ENCODE measurements at places on chromosomes 2 and 18. TPM values are rescaled to one million over a fixed set of nuclear protein-coding genes. Genes with fewer than 3 reads are reported as not detected.

The NR4A2 gene
- polyA plus RNA-seq: 1.9 TPM

The AMER3 gene
- 0.15 TPM for polyA plus RNA-seq

- DNase-seq: no peak
- H3K36me3 ChIP-seq: no peaks in the 10 kb centered on the region
- H3K4me1 ChIP-seq: no peaks in the 10 kb centered on the region
- no peak overlapping the region for H3K4me3 ChIP-seq
- H3K27me3 ChIP-seq: no peaks in the 10 kb centered on the region
Observed at GRCh38 chr2:149716687-149717086, 129.1 kb upstream of the MMADHC start.

The PARD3B gene
- 22.2 TPM for polyA plus RNA-seq

DNA sequence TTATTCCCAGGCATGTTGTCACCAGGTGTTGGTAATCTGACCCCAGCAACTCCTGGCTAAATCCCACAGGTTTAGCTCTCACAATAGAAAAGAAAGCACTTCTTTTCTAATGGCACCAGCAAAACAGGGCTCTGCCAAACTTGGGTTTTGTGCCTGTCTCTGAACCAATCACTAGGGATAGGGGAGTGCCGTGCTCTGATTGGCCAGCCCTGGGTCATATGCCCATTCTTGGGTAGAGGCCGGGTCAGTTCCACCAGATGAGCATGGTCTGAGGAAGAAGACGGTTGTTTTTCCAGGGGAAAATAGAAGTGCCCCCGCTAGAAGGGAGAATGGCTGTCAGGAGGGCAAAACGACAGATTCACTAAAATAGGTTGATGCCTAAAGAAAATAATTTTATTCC, 14.7 kb downstream of the CDK15 start:
- H3K36me3 ChIP-seq: no peaks in the 10 kb centered on the region
- no peak overlapping the region for H3K27ac ChIP-seq
- no peak overlapping the region for H3K4me3 ChIP-seq
- H3K4me1 ChIP-seq: no peaks in the 10 kb centered on the region

The CAPN13 gene
- 1.6 TPM for polyA plus RNA-seq

The PTPN18 gene
- 35.1 TPM for polyA plus RNA-seq

The SETBP1 gene
- 19.7 TPM for polyA plus RNA-seq

- H3K27me3 ChIP-seq: peaks cover 24% of the 10 kb centered on the region
- peak overlapping the region; percentile 34 for H3K4me3 ChIP-seq
- H3K4me1 ChIP-seq: peaks cover 14% of the 10 kb centered on the region
- no peaks in the 10 kb centered on the region for H3K36me3 ChIP-seq
- no peak overlapping the region for H3K27ac ChIP-seq
Observed at GRCh38 chr18:50297621-50298442, 10.3 kb upstream of the CXXC1 start.

DNA sequence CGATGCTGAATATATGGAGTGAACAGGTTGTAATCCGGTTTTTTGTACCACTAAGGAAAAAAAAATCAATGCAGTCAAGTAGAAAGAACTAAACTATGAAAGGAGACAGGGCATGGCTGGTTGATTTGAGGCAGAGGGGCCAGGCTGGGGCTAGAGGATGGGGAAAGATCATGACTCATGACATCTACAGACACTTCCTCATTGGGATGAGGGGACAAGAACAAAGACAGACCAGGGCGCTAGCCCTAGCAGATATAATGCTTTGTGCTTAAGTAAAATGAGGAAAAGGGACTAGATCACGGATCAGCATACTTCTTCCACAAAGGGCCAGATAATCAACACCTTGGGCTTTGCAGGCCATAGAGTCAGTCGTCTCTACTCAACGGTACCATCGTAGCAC, 55.8 kb downstream of the ST6GAL2 start:
- no peak overlapping the region for H3K27ac ChIP-seq
- no peak overlapping the region for H3K4me3 ChIP-seq
- no peaks in the 10 kb centered on the region for H3K27me3 ChIP-seq
- no peaks in the 10 kb centered on the region for H3K4me1 ChIP-seq

DNA sequence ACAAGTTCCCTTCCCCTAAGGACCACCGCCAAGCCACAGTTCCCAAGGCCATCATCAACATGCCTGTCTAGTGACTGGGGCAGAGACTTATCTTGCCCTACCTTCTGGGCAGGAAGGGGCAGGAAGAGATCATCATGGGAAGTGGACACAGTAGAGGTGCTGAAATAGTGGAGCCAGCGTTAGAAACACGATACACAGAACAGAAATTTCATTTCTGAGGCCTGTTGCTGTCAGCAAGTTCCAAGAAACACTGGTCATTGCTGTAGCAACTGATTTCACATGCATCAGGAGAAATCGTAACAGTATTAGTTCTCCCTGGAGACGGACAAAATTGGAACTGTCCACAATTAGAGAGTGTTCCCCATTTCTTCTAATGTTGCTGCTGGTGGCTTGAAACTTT, 83.0 kb downstream of the COLEC12 start:
- no peaks in the 10 kb centered on the region for H3K36me3 ChIP-seq
- peaks cover 18% of the 10 kb centered on the region for H3K4me1 ChIP-seq
- H3K27ac ChIP-seq: peak overlapping the region; percentile 43
- DNase-seq: no peak

- H3K27ac ChIP-seq: no peak overlapping the region
- H3K27me3 ChIP-seq: no peaks in the 10 kb centered on the region
- DNase-seq: no peak
- H3K4me3 ChIP-seq: no peak overlapping the region
Observed at GRCh38 chr2:180246268-180246667, 239.2 kb upstream of the CWC22 start.

The FBLN7 gene
- 15.4 TPM for polyA plus RNA-seq

- H3K27me3 ChIP-seq: no peaks in the 10 kb centered on the region
- DNase-seq: no peak
- H3K4me1 ChIP-seq: peaks cover 3% of the 10 kb centered on the region
- H3K36me3 ChIP-seq: no peaks in the 10 kb centered on the region
- no peak overlapping the region for H3K4me3 ChIP-seq
- no peak overlapping the region for H3K27ac ChIP-seq
Observed at GRCh38 chr2:216603010-216603883, 30.0 kb upstream of the IGFBP2 start.

GRCh38 chr18:79766308-79766707, 31.4 kb upstream of the KCNG2 start:
- no peak overlapping the region for H3K4me3 ChIP-seq
- no peaks in the 10 kb centered on the region for H3K27me3 ChIP-seq
- DNase-seq: peak; percentile 13

The SLC23A3 gene
- polyA plus RNA-seq: 4.3 TPM

DNA sequence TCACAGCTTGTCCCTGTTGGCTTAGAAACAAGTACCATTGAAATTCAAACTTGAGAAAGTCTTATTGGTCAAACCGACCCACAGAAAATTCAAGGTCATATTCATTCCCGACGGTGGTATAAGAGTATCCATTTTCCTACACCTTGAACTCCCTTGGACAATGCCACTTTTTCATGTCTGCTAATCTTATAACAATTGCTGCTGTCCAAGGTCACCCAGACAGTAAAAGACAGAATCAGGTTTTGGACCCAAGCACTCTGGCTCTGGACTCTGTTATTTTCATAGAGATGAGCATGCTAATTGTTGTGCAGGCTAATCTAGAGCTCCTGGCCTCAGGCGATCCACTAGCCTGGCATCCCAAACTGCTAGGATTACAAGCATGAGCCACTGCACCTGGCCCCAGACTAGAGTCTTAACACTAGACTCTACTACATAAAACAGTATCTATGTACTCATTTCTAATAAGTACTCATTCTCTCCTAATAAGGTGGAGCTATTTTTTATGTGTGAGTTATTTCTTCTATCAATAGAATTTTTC, 57.8 kb downstream of the C2orf76 start:
- no peaks in the 10 kb centered on the region for H3K4me1 ChIP-seq
- H3K27me3 ChIP-seq: no peaks in the 10 kb centered on the region
- no peak overlapping the region for H3K27ac ChIP-seq
- no peak for DNase-seq
- peaks cover 6% of the 10 kb centered on the region for H3K36me3 ChIP-seq
- H3K4me3 ChIP-seq: no peak overlapping the region

- no peak for DNase-seq
- peak overlapping the region; percentile 73 for H3K27ac ChIP-seq
- no peaks in the 10 kb centered on the region for H3K36me3 ChIP-seq
- H3K4me1 ChIP-seq: peaks cover 11% of the 10 kb centered on the region
Observed at GRCh38 chr2:43293744-43294695, 67.6 kb upstream of the ZFP36L2 start.

DNA sequence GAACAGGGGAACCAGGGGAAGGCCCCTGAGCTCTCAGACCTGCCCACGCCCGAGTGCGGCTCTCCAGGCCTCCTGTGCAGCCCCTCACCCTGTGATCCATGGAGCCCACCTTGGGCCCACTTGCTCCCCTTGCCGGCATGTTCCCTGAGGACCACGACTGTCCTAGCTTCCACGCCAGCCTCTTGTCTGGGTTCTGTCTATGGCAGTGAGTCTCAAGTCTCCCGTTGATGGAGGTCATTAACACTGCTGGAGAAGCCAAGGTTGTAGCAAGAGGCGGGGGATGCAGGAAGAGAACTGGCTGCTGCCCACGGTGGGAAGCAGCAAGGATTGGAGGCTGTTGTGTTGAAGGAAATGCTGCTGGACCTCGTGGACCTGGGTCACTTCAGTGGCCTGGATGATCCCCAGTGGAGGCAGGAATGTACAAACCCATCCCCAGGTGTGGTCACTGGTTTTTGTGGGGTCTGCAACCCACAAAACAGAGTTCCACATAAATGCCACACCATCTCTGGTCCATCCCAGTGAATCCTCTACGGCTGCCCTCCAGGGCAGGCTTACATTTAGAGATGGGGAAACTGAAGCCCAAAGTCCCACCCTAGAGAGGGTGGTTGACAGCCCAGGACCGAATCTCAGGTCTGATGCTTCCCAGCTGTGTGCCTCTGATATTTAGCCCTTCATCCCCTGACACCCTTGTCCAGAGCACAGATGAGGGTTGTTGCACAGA, 150.3 kb downstream of the NDUFA10 start:
- no peaks in the 10 kb centered on the region for H3K36me3 ChIP-seq
- no peak for DNase-seq
- no peak overlapping the region for H3K27ac ChIP-seq
- no peaks in the 10 kb centered on the region for H3K4me1 ChIP-seq
- H3K4me3 ChIP-seq: no peak overlapping the region
- H3K27me3 ChIP-seq: peaks cover 15% of the 10 kb centered on the region

GRCh38 chr2:12602661-12603060, 114.1 kb upstream of the TRIB2 start:
- H3K27me3 ChIP-seq: no peaks in the 10 kb centered on the region
- no peaks in the 10 kb centered on the region for H3K4me1 ChIP-seq
- H3K27ac ChIP-seq: no peak overlapping the region
- H3K4me3 ChIP-seq: no peak overlapping the region
- no peak for DNase-seq
- no peaks in the 10 kb centered on the region for H3K36me3 ChIP-seq

DNA sequence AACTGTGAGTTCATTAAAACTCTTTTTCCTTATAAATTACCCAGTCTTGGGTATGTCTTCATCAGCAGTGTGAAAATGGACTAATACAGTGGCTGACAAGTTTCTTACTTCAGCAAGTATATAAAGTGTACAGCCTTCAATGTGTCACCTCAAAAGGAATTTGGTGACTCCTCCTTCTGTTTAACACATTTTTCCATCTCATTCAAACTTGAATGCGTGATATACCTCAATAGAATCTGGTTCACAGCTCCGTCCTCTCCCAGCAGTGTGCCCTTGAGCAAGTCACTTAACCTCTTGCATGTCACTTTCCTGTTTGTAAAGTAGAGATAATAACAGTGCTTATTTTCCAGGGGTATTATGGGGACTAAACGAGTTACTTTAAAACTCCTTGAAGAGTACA, 159.6 kb downstream of the CCBE1 start:
- no peak overlapping the region for H3K27ac ChIP-seq
- no peaks in the 10 kb centered on the region for H3K36me3 ChIP-seq
- H3K27me3 ChIP-seq: no peaks in the 10 kb centered on the region
- no peaks in the 10 kb centered on the region for H3K4me1 ChIP-seq
- no peak overlapping the region for H3K4me3 ChIP-seq

- no peaks in the 10 kb centered on the region for H3K27me3 ChIP-seq
- no peak for DNase-seq
- no peaks in the 10 kb centered on the region for H3K36me3 ChIP-seq
- H3K4me3 ChIP-seq: no peak overlapping the region
Observed at GRCh38 chr18:75139226-75139911, 69.6 kb downstream of the PTGR3 start.

The CRYBA2 gene
- polyA plus RNA-seq: not detected

The SLC9A4 gene
- 0.06 TPM for polyA plus RNA-seq

DNA sequence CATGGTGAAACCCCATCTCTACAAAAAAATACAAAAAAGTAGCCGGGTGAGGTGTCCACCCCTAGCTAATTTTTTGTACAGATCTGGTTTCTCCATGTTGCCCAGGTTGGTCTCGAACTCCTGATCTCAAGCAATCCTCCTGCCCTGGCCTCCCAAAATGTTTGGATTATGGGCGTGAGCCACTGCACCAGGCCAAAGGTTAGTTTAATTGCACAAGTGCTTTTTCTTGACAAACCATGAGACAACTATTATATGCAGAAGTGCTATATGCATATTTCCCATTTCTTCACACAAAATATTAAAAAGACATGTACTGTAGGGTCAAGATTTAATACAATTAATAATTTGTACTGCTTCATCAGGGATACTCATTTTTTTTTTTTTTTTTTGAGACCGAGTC, 5.0 kb upstream of the GGCX start:
- DNase-seq: no peak
- H3K36me3 ChIP-seq: no peaks in the 10 kb centered on the region
- no peaks in the 10 kb centered on the region for H3K27me3 ChIP-seq
- no peak overlapping the region for H3K27ac ChIP-seq

The MSH6 gene
- polyA plus RNA-seq: 70.4 TPM

DNA sequence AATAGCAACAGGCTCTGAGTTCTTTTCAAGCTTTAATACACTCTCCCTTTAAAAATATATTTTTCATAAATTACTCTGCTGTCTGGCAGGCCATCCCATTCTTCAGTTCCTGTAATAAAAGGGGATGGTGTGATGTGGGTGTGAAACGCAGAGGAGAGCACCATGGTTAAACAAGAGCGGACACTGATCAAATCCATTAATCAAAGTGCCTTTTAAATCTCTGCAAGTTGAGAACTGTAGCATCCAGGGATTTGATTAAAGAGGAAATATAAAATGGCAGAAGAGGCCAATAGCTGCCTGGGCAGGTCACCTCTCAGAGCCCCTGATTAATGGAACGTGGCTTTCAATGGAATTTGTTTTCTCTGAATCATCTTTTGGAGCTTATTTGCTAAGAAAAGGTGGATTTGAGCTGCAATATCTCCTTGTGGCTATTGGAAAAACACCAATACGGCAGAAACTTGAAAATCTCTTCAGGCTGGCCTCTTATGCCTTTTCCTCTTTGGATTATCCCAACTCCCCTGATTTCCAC, 96.9 kb downstream of the ACTR3 start:
- no peak overlapping the region for H3K4me3 ChIP-seq
- no peak overlapping the region for H3K27ac ChIP-seq
- H3K27me3 ChIP-seq: no peaks in the 10 kb centered on the region
- peaks cover 2% of the 10 kb centered on the region for H3K36me3 ChIP-seq

GRCh38 chr2:129708221-129708967, 271.1 kb upstream of the RAB6C start:
- no peak overlapping the region for H3K4me3 ChIP-seq
- no peaks in the 10 kb centered on the region for H3K36me3 ChIP-seq
- H3K27ac ChIP-seq: no peak overlapping the region
- H3K4me1 ChIP-seq: no peaks in the 10 kb centered on the region
